ENCODE measurements at places on chromosomes 1 and 21.

DNA sequence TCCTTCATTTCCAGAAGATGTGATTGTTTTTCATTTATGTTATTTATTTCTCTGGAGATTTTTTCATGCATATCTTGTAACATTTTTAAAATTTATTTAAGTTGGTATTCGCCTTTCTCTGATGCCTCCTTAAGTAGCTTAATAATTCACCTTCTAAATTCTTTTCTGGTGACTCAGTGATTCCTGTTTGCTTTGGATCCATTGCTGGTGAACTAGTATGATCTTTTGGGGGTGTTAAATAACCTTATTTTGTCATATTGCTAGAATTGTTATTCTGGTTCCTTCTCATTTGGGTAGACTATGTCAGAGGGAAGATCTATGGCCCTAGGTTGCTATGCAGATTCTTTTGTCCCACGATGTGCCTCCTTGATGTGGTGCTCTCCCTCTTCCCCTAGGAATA lies 1347.2 kb upstream of the B3GALT2 start:
- no peak for DNase-seq

GRCh38 chr1:217561446-217561845 lies 69.4 kb downstream of the GPATCH2 start:
- no peak for DNase-seq

GRCh38 chr1:165407398-165407797 lies 37.5 kb downstream of the RXRG start:
- no peak for DNase-seq

DNA sequence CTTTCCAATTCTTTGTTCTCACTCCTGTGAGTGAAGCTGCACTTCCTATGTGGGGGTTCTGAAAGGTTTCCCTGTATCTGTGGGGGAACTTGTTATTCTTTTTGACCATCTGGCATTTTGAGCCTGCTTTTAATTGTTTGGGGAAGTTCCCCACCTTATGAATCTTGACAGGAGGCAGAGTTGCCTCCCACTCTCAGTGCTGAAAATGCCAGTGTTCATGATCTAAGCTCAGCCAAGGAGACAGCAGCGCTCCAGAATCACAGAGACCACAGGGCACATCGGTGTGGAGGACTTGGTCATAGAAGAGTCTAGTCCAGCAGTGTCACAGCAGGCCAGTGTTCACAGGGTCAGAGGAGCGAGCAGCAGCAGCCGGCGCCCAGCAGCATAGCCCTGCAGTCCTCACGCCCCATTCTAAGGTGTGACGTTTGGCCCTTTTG lies 63.8 kb upstream of the PRDX6 start:
- no peak for DNase-seq

DNA sequence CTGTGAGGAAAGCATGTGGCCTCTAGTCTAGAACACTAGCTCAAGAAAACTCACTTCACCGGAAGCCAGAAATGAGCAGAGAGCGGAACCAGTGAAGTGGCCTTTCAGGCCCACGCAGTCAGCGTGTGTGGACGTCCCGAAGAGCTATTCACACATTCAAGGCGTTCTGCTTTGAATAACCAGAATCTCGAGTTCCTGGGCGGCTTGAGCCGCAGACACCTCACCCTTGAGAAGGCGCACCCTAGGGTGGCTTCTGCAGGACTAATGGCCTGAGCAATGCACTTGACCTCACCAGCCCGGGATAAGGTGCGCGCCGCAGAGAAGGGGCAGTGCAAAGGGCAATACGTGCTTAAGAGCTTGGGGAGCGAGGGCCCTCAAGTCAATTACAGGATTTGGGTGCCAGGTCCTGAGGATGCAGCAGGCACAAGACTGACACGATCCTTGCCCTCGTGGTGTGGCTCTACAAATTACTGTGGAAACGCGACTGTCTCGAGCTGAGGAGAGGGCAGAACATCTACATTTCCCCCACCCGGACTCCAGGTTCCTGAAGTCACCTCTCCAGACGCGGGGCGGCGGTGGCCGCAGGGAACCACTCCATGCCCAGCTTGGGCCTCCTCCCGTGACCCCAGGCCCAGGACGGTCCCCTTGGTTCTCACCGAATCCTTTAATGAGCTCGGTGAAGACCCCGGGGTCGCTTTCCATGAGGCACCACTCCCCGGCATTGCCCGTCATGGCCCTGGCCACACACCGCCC lies 455 bp downstream of the UCHL5 start:
- DNase-seq, result peak; percentile 65

DNA sequence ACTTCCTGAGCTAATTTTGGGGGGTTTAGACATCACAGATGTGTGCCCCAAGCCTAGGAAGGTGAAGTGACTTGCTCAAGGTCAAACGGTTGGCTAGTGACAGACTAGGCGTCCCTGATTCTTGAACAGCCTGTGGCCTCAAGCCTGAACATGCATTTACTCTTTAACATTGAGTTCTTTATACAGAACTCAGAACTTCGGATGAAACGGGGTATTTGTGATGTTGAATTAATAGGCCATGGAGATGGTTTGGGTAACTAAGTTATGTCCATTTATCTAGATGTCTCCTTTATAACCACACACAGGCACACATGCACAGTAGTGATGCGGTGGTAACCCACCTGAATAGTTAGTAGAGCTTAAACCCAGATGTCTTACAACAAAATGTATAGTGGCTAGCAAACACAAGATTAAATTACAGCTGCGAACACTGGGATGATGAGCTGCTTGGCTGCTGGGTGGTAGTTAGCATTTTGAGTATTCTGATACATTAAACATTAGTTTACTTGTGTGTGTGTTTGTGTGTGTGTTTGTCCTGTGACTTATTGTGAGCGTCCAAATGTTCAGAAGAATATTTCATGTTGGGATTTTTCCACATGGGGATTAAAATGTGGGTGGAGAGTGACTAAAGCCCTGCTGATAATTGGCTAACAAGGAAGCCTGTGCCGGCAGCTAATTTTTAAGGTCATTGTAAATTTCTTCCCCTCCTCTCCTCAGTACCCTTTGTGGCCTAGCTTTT lies 2.3 kb downstream of the ATP1A1 start:
- DNase-seq, result no peak

DNA sequence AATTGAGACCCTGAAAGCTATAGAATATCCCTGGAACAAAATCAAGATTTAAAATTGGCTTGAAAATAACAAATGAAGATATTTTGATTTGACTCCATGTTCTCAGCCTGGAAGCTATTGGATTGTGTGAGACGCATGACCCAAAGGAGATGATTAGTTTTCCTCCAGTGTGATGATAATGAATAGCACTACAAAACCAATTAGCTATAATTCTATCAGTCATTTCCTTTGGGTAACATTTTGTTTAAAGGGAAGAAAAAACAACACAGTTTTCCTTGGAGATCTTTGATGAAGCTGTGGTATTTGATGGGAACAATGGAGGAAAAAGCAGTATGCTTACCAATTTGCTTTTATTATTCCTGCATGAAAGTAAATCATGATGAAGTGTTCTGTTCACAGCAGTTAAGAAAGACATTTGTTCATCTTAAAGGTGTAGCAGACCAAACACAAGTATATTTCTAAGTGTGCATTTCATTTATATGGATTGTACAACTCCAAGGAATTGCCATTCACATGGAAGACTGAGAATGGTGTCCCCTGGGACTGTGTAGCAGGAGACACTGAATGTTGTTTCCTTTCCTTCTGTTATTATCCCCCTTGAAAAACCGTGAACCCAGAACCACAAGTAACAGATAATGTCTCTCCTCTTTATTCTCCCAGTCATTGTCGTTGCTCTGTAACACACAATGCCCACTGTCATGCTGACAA lies 111.4 kb downstream of the CACHD1 start:
- DNase-seq, result no peak

- peak; percentile 75 for DNase-seq
Observed at GRCh38 chr1:161068306-161069234, 1.1 kb downstream of the ARHGAP30 start.

- peak; percentile 19 for DNase-seq
Observed at GRCh38 chr1:169044296-169044695, 62.2 kb upstream of the ATP1B1 start.

DNA sequence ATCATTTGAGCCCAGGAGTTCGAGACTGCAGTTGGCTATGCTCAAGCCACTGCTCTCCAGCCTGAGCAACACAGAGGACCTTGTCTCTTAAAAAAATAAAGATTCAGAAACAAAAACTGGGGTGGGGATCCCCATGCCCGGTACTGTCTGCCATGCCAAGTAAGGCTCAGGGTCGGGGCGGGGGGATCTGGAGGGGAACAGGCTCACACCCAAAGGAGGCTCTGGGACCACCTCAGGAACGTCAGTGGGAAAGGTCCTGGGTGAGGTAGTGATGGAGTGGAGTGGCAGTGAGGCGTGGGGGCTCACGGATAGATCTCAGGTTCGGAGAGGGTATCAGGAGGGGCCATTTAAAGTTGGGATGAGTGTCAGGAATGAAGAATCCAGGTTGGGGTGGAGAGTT lies 765 bp upstream of the S100A4 start:
- DNase-seq, result no peak

- no peak for DNase-seq
Observed at GRCh38 chr1:171357179-171357578, 43.2 kb downstream of the FMO4 start.

- DNase-seq, result peak; percentile 68
Observed at GRCh38 chr21:32412162-32413014, at the start of gene EVA1C. TSS of gene EVA1C (plus strand) at chr21:32412706. CDS start at chr21:32412854, 148 bp downstream.

- DNase-seq, result no peak
Observed at GRCh38 chr1:87560601-87561360, 232.1 kb downstream of the LMO4 start.

DNA sequence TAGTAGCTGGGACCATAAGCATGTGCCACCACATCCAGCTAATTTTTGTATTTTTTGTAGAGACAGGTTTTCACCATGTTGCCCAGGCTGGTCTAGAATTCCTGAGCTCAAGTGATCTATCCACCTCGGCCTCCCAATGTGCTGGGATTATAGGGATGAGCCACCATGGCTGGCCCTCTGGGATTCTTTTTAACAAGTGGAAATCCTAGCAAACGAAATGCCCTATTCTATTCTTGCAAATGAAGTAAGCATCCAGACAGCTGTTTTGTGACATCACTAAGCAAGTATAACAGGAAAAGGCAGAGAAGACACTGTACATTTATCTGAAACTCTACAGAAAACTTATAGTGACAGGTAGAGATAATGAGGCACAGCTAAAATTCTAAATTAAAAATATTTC lies 86.4 kb downstream of the DDAH1 start:
- DNase-seq, result no peak

- no peak for DNase-seq
Observed at GRCh38 chr1:9689971-9690381, 38.4 kb downstream of the PIK3CD start.

DNA sequence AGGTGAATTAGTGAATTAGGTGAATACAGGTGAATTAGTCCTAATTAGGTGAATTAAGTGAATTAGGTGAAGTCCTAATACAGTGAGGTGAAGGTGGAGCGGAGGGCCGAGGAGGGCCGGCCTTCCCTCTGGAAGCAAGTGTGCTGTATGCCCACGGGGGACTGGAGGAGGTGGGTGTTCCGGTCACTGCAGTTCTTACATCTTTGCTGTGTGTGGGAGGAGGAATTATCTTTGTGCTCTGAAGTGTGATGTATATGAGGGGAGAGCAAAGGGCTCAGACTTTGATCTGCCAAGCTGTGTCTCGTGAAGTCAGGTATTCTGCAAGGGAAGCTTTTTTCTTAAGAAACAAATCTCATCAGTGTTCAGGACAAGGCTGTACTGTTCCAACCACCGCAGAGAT lies 45.4 kb downstream of the AGPAT3 start:
- DNase-seq, result no peak

GRCh38 chr1:61951731-61952580 lies 209.7 kb downstream of the PATJ start:
- no peak for DNase-seq

DNA sequence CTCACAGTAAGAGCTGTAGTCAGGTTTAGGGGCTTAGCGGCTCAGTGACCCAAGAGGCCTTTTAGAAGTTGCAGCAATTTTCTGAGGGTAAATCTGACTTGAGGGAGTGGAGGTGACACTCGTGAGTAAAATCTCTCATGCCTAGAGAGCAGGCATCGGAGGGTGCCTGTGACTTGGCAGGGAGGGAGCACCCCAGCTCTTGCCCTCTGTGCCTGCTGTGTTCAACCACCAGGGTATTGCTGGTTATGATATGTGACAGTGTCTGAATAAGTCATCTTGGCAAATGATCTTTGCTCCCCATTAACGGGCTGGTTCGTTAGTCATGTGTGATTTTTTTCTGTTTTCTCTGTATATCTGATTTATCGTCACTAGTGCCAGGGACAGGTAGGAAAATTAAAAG lies 5.9 kb downstream of the MAN1C1 start:
- DNase-seq, result no peak

GRCh38 chr1:58447042-58447441 lies 99.5 kb downstream of the OMA1 start:
- DNase-seq, result no peak

GRCh38 chr1:203140743-203141520 lies 13.4 kb downstream of the ADORA1 start:
- no peak for DNase-seq

GRCh38 chr1:109105881-109106280 lies 8.0 kb upstream of the ELAPOR1 start:
- DNase-seq, result no peak

GRCh38 chr1:211775170-211775569 lies 55.4 kb downstream of the LPGAT1 start:
- DNase-seq, result no peak

DNA sequence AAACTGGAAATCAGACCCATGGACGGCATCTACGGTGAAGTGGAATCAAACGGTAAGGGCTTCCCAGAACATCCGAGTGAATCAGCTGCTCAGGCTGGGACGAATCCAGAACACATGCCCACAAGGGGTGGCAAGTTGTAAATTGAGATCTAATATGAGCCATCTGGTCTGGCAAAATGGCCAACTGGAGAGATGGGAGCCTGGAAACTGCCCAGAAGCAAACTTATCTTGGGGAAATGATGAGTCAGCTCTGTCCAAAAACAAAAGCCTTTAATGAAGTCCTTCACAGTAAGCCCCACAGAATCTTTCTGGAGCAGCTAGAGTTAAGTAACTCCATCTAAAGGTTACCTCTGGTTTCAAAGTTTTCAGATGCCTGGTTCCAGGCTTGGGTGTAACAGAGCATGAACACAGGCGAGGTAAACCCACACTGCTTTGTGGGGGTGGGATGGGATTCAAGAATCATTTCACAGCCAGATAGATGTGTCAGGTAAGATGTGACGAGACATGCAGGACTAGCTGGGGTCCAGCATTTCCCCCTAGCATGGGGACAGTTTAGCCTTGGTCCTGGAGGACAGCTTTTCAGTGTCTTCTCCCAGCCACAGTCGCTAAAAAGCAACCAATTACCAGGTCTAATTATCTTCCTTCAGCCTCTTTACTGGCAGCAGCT lies 10.5 kb upstream of the SRP9 start:
- DNase-seq, result no peak

DNA sequence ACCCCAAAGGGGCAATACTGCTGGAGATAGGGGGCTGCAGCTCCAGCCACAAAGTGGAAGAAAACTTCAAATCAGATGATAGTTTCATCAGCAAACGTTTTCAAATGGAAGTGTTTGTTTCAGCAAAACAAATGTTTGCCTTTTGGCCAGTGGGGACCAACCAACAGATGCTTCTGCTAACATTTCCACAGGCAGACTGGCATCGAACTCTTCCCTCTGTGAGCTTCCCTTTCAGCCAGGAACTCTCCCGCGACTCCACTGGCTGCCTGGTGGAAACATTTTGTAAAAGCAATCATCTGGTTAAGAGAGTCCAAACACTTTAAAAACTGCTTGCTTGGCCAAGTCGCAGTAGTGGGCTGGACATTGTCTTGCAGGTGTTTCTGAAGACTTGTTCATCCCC lies 30.7 kb downstream of the CENPF start:
- no peak for DNase-seq

All from stimulated activated CD8-positive, alpha-beta memory T cell treated with anti-CD3 and anti-CD28 coated beads, Interleukin-15, amount 100 ng/mL, for 48 hours (primary cell).